ENCODE measurements at places on chromosomes 3 and 15.

DNA sequence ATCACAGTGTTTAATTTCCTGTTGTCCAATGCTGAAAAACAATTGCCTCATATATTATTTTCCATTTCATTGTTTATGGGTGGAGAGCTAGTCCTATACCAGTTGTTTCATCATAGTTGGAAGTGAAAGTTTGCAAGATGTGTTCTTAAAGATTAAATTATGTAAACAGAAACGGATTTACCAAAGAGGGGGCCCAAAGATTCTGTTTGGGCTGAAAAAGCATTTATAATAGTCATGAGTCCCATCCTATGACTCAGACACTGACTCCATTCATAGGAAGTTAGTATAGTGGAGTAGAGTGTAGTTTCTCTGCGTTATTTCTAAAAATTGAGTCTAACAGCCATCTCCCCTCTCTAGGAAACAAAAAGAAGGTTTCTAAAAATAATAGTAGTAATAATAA, 24.3 kb downstream of the NFKBIZ start:
- no peak for DNase-seq

- no peak for DNase-seq
Measured at GRCh38 chr15:52406601-52407000, 111.0 kb upstream of the MYO5C start.

DNA sequence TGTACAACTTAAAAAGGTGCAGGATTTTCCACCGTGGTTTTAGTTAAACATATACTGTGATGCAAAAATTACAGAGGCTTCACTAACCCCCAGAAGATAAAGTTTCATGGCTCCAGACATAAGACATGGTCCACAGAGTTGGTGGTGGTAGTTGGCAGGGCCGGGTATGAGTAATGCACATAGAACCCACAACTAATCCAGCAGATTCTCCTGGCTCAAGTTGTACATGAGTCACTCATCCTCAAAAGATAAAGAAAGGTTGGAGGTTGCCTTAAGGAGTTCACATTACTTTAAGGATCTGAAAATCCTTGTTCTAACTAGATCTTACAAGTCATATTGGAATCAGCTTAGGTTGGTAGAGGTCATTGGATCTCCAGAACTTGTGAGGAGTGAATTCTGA, 98.3 kb upstream of the ZBTB20 start:
- no peak for DNase-seq

GRCh38 chr3:106277731-106278130, 408.9 kb upstream of the CBLB start:
- DNase-seq = no peak

- DNase-seq = peak; percentile 69
Measured at GRCh38 chr15:90291679-90292356, 26.3 kb downstream of the NGRN start.

DNA sequence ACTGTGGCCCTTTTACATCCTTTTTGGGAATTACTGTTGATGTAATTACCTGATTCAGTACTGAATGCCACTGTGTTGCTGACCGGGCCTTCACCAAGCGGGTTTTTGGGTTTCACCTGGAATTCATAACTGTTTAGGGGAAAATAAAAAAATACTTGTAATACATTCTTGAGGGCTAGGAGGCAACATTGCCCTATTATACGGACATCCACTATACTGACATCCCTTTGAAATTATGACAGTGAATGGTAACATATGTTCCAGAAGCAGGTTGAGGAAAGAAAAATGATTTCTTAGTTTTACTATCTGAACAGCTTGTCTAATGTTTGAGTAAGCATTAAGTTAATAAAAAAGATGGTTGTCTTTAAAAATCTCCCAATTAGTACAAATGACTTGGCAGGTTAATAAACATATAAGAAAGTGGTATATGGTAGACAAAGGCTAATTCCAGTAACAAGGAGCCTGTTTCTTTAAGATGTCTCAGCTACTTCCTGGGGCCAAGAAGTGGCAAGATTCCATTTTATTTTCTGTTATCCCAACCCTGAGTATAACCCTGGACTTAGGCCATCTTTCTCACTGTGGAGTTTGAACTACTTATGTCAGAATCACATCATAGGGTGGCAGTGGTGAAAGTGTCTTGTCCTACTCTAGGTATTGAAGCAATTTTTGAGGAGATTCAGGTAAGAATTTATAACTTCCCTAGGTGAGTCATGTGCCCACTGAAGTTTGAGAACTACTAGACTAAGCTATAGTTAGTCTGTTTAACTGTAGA, 45.5 kb downstream of the TFG start:
- no peak for DNase-seq

DNA sequence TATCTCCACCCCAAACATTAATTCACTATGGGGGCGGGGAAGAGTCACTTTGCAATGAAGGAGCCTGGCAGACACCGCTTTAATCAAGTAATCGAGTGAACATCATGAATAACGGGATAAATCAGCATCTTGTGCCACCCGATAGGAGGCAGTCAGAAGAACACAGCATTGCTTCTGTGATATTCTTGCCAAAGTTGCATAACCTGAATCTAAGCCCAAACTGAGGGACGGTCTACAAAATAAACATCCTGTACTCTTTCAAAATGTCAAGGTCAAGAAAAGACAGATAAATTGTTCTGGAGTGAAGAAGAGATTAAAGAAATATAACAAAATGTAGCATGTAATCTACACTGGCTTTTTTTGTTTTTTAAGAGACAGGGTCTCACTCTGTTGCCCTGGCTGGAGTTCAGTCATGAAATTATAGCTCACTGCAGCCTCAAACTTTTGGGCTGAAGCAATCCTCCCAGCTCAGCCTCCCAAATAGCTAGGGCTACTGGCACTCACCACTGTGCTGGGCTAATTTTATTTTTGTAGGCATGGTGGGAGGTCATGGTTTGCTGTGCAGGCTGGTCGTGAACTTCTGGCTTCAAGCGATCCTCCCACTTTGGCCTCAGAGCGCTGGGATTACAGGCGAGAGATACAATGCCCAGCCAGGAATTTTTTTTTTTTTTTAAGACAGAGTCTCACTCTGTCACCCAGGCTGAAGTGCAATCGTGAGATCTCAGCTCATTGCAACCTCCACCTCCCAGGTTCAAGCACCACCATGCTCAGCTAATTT, 20.1 kb upstream of the VWA5B2 start:
- no peak for DNase-seq

GRCh38 chr3:69255928-69256327, 130.0 kb downstream of the FRMD4B start:
- DNase-seq = no peak

- DNase-seq = no peak
Measured at GRCh38 chr3:194423317-194423716, 24.3 kb upstream of the GP5 start.

GRCh38 chr3:69983546-69984265, 15.8 kb upstream of the SAMMSON start:
- DNase-seq = no peak

DNA sequence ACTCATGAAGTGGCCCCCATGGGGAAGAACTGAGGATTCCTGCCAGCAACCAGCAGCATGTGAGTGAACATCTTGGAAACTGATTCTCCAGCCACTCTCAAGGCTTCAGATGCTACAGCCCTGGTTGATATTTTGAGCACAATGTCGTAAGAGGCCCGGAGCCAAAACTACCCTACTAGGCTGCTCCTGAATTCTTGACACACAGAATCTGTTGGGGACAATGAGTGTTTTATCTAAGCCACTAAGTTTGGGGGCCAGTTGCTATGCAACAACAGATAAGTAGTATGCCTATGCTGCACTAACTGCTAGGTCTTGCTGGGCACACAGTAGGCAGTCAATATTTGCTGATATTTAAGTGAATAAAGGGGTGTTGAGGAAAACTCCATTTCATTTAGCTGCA, 89.9 kb upstream of the CHL1 start:
- DNase-seq = no peak

GRCh38 chr3:106302451-106303221, 433.8 kb upstream of the CBLB start:
- DNase-seq = peak; percentile 94

- no peak for DNase-seq
Measured at GRCh38 chr15:69340243-69340900, 41.7 kb downstream of the PAQR5 start.

GRCh38 chr3:39019299-39019698, 32.4 kb downstream of the SCN11A start:
- no peak for DNase-seq

- no peak for DNase-seq
Measured at GRCh38 chr3:82938821-82939328, 1177.4 kb upstream of the GBE1 start.

GRCh38 chr3:49124991-49125670, 4.5 kb upstream of the USP19 start:
- no peak for DNase-seq

GRCh38 chr3:125148016-125148812, 64.3 kb downstream of the SLC12A8 start:
- DNase-seq = no peak

- DNase-seq = no peak
Measured at GRCh38 chr3:172307141-172307560, 141.1 kb downstream of the GHSR start.

DNA sequence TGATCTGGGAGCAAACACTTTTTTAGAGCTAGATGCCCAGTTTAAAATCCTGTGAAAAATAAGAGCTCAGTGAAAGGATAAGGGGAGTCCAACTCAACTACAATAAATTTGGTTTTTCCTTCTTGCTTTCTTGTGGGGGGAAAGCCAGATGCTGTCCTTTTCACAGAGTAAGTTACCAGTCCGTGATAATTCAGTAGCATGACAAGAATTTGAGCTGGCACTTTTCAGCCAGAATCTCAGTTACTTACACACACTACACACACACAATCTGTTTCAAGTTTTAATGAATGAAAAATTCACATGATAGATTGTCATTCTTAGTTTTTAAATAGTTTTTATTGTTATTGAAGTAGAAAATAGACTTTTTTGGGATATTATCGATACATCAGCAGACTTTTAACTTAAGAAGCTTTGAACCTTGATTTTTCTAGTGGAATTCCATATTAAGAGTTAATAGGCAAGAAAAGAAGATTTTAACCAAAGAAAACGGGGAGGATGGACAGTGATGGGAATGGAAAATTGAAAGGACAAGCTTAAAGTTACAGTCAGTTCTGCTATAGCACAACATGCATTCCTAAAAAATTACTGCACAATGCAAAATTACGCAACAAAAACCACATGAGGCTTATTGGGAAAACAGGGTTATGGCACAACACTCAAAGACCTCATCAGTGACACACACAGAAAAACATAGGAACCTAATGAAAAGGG, 47.0 kb downstream of the PSMD6 start:
- DNase-seq = no peak

DNA sequence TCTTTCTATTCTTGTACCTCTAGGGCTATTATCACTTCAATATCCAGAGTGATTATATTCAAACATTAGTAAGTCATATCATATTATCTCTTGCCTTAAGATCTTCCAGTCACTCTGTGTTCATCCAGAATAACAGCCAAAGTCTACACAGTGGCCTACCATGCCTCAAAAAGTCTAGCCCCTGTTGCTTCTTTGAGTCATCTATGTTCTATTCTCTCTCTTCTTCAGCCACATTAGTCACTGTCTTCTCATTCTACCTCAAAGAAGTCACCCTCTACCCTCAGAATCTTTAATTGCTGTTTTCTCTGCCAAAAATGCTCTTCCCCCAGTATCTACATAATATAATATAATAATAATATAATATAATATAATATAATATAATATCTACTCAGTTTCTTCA, 356.0 kb downstream of the NLGN1 start:
- DNase-seq = no peak

- DNase-seq = no peak
Measured at GRCh38 chr15:96243701-96244100, 86.8 kb upstream of the NR2F2 start.

DNA sequence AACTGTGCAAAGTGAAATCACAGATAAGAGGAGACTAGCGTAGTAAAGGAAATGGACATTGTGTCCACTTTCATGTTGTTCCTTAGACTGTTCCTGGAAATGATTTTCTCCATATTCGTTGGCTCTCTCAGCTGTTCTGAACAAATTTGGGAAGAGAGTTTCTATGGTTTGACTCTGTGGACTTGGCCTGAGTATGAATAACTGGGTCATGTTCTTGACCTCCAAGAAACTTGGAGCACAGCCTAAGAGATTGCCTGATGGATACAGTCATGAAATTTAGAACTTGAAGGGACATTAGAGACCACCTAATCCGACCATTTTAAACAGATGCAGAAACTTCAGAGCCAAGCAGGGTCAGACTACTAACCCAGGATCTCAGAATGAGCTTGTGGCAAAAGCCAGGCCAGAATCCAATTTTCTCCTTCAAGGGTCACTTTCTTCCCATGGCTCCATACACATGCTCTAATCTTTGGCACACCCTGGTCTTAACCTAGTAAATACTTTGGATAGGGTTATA, 430.4 kb downstream of the RBMS3 start:
- no peak for DNase-seq

DNA sequence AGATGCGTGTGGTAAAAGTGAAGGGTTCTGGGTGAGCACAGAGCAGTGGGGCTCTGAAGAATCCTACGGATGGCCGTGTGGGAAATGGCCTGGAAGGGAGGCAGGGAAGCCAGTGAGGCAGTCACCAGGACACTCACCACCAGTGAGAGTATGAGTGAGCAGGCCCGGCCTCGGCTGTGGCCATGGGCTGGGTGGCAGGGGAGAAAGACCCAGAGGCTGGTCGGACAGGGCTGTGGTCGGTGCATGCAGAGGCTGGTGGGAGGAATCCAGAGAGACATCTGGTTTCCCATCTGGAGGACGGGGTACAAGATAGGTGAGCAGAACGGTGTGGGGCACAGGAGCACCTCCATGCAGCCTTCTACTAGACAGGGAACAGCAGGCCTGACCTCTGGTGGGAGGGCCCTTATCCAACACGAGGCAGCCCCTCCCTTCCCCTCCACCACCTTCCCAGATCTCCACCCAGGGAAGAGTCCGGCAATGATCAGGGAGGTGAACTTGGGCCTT, 10.1 kb downstream of the PCSK6 start:
- DNase-seq = no peak

DNA sequence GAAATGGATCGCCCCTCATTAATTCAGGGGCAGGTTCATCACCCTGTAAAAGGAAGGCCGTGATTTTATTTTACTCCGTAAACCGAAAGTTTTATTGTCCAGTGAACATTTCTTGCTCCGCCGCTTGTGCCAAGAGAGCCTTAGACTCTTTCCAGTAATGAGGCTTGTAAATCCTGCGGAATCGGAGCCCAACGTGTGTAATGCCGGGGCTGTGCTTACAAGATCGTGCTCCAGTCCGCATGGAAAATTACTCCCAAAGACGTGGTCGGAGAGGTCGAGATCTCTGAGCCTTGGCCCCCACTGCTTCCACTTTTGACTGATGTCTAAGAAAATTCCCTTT, 649 bp upstream of the PLOD2 start:
- DNase-seq = no peak

DNA sequence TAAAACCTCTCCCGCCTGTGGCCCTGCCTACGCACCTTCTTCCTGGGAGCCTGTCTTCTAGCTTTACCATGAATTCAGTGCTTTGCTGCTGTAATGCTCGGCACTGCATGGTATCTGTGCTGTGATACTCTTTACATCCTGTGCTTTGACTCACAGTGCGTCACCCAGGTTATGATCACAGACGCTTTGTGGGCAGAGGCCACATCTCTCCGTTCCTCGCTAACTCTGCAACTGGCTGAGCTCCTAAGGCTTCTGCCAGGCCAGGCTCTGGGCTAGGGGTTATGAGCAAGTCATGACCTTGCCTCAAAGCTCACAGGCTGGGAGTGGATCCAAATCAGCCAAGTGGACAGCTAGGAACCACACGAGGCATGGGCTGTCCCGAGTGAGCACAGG, 23.2 kb downstream of the SPTBN5 start:
- no peak for DNase-seq

- no peak for DNase-seq
Measured at GRCh38 chr15:68834346-68834745, 13.7 kb upstream of the ANP32A start.

GRCh38 chr15:41928637-41929620, 35.1 kb upstream of the SPTBN5 start:
- no peak for DNase-seq

- no peak for DNase-seq
Measured at GRCh38 chr15:99481951-99482230, 83.9 kb upstream of the MEF2A start.
